Activated CD8-positive, alpha-beta memory T cell treated with anti-CD3 and anti-CD28 coated beads, Interleukin-2, amount 10 ng/mL, durations not matched to agents 7 days and 5 days (primary cell): ENCODE measurements at places on chromosomes 3 and 15.

GRCh38 chr15:83784975-83785374 is 131.1 kb downstream of the ADAMTSL3 start:
- DNase-seq: no peak

GRCh38 chr3:190281308-190282051 is 40.8 kb downstream of the CLDN1 start:
- DNase-seq: no peak

GRCh38 chr3:195224156-195224979 is 46.6 kb downstream of the XXYLT1 start:
- DNase-seq: peak; percentile 26

- DNase-seq: no peak
These were observed 116.7 kb downstream of the SERPINI1 start for GRCh38 chr3:167852216-167852615.

DNA sequence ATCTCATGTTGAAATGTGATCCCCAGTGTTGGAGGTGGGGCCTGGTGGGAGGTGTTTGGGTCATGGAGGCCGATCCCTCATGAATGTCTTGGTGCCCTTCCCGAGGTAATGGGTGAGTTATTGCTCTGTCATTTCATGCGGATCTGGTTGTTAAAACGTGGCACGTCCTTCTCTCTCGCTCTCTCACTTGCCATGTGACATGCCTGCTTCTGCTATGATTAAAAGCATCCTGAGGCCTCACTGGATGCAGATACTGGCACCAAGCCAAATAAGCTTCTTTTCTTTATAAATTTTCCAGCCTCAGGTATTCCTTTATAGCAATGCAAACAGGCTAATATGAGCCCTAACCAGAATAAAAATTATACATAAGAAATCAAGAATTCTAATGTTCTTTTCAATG is 31.7 kb upstream of the HACD2 start:
- no peak for DNase-seq
